ENCODE measurements at places on chromosomes 4 and X.

- DNase-seq, result no peak
Measured at GRCh38 chr4:145252190-145252589, 71.8 kb upstream of the OTUD4 start.

GRCh38 chr4:183627979-183628588, 30.9 kb downstream of the RWDD4 start:
- no peak for DNase-seq

DNA sequence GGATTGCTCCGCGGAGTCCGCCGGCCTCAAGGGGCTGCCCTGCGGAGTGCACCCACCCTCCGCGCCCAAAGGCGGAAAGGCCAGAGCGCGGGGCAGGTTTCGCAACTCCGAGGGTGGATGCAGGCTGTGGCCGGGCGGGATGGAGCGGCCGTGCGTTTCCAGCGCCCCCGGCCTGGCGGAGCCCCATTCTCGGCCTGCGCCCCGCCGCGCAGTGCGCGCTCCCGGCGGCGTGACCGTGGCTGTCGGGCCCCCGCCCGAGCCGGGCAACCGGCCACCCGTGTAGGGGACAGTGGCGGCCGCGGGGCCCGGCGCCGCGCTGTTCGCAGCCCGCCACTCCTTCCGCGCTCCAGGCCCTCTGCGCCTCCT, 331 bp downstream of the SETD7 start:
- DNase-seq, result no peak

DNA sequence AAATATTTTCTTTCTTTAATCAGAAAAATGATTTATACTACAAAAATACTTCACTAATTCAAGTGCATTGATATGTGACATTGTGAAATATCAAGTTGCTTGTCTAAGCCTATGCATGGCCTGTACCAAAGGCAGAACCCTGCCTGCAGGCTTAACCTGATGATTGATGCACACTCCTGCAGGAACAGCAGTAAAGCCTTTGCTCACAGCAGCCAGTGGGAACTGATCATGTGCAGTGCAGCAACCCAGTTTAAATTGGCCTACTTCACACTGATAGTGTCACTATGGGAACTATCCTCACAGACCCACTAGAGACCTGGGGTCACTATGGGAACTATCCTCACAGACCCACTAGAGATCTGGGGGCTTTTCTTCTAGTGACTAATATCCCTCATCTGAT, 603.8 kb downstream of the RAPGEF2 start:
- no peak for DNase-seq

DNA sequence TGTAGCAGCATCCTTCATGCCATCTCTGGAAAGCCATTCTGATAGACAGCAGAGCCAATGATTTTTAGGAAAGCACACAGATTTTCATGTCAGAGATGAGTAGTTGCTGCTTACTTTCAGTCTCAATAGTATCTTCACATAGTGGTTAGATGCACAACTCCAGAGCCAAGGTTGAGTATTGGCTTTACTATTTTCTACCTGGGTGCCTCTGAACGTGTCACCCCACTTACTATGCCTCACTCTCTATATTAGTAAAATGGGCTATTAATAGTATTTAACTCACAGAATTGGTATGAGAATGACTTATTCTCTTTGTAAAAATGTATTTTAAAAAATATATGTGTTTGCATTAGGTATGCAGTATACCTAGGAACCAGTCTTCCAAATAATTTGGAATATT, 108.8 kb upstream of the STIM2 start:
- no peak for DNase-seq

DNA sequence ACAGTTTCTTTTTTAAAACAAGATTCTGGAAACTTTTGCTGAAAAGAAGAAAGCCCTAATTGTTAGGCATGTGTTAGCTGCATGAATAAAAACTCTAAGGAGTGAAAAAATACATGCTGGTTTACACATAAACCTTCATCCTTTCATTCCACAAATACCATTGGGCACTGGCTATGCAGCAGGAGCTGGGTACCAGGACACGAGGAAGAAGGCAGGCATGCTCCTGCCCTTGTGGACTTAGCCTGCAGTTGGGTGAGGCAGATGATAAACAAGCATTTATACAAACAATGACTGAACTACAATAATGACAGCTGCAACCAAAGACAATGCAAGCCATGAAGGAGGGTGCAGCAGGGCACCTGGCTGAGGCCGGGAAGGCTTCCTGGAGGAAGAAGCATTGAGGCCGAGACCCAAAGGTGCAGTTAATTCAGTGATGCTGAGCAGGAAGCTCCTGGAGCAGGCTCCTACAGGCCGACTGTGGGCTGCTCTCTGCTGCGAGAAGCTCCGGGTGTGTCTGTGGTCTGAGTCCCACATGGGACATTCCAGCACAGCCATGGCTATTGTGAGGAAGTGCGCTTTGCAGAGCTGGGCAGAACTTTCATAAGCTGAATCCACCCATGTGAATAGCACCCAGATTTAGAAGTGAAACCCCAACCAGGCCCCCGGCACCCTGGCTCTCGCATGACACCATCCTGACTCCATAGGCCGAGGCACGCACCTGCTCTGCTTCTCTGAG, 44.0 kb upstream of the MXD4 start:
- no peak for DNase-seq

GRCh38 chr4:73743795-73744194, 3.4 kb downstream of the CXCL8 start:
- no peak for DNase-seq

DNA sequence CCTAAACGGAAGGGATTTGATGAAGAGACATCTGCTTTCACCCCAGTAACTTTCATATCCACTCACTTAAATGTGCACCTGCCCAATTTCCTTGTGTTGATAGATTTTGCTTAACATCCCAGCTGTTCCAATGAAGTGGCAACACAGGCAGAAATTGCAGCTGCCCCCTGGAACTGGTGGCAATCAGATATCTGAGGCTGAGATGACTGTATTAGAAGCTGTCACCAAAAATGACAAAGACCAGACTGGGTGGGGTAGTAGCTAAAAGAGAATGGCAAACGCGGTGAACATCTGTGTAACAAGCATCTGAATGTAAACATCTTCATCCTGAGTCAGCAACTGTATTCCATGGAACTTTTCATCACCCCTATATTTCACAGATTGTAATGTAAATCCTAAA, 17.1 kb downstream of the GABRA2 start:
- no peak for DNase-seq

DNA sequence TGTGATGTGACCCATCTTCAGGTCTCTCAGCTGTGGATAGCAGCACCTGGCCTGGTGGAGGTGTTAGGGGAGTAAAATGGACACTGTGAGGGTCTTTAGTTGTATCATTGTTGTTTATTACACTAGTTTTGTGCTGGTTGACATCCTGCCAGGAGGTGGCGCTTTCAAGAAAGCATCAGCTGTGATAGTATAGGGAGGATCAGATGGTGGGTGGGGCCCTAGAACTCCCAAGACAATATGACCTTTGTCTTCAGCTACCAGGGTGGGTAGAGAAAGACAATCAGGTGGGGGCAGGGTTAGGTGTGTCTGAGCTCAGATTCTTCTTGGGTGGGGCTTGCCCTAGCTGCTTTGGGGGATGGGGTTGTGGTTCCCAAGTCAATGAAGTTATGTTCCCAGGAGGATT, 162.8 kb downstream of the PPP1R2C start:
- DNase-seq, result peak; percentile 58
